ENCODE measurements at places on chromosomes 1 and 21.
A peak's percentile ranks its signal among the peaks of the same experiment; 100 is the strongest.

- peak; percentile 40 for DNase-seq
Observed at GRCh38 chr1:30274976-30275621, 448.3 kb downstream of the MATN1 start.

GRCh38 chr1:35264871-35265270, 3.6 kb upstream of the ZMYM4 start:
- DNase-seq: no peak

DNA sequence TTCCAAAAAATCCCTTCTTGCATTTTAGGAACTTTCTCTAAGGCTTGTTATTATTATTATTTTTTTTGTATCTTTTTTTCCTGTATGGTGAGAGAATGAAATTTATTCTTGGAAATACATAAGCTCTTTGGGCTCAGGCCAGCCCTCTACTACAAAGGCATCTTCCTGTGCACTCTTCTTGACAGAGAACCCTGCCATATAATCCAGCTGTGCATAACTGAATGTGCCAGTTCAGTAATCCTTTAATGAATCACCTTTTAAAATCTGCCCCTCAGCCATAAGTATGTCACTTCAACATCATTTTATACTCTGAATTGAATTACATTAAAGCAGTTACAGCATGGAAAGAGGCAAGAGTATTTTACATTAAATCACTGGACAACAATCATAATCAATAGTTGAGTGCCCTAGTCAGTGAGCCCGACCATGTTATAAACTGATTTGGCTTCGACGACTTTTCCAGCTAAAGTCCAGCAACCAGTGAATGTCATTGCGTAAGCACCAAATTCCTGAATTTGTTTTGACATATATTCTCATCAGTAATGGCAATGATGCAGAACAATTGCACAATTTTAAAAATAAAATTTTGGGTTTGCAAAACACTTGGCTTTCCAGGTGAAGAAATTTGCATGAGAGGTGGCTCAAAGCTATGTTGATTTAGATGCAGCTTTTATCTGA, 59.2 kb upstream of the KCNK2 start:
- DNase-seq: no peak

DNA sequence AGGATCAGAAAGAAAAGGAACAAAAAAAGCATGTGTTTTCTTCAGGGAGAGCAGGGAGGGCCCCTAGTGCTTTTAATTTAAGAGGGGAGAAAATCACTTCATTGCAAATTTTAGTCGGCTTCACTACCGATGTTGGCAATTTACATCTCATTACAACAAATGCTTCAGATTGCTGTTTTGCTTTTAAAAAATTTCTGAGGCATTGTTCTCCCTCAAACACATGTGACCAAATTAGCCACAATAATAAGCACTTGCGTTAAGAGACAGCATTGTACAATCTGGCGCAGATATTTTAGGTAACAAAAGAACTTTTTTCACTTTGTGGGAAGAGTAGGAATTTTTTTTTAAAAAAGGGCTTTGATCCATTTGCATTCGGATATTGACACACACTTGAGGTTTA, 29.8 kb downstream of the BEND5 start:
- no peak for DNase-seq

DNA sequence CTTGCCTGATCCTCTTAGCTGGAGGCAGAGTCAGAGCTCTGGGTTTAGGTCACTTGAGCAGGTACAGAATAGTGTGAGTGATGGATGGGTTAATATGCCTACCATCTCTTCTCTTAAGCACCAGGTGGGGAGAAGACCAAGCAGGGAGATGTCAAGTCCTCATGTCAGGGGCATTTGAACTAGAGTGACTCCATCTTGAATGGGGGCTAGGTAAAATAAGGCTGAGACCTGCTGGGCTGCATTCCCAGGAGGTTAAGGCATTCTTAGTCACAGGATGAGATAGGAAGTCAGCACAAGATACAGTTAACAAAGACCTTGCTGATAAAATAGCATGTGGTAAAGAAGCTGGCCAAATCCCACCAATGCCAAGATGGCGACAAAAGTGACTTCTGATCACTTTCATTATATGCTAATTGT, 77.4 kb upstream of the BTG3 start:
- no peak for DNase-seq

DNA sequence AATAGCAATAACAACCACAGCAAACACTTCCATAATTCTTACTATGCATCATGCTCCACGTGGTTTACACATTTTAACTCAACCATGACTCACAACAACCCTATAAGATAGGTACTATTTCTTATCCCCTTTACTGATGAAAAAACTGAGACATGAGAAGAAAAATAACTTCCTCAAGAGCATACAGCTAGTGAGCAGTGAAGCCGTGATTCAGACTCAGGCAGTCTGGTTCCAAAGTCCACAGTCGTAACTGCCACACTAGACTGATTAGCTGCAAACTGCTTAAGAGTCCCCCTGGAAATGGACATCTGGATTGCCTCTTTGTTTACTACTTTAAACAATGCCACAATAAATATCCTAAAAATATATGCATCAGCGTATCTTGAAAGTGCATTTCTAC, 55.7 kb downstream of the PLD5 start:
- DNase-seq: no peak

GRCh38 chr1:214003233-214003632, 15.5 kb downstream of the PROX1 start:
- DNase-seq: no peak

DNA sequence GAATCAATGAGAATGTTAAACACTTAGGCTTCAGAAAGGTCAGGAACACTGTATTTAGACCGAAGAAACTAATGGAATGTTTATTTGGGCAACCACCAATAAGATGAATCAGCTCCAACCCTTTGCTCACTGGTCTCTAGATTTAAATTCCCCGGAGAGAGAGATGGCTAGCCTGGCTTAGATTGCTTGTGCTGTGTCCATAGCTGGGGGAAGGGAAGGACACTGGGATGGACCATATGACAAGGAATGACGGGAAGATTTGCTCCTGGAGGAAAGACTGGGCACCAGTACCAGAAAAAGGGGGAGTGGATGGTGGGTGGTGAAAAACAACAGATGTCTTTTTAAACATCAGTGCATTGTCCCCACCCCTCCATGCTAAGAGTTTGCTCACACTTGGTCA, 426.6 kb downstream of the DUSP10 start:
- DNase-seq: no peak

Data from spleen (tissue), 13 donors.